ENCODE measurements at places on chromosomes 4 and X.

- peak; percentile 34 for DNase-seq
These were observed 52.4 kb upstream of the TMEM33 start for GRCh38 chr4:41882625-41883347.

DNA sequence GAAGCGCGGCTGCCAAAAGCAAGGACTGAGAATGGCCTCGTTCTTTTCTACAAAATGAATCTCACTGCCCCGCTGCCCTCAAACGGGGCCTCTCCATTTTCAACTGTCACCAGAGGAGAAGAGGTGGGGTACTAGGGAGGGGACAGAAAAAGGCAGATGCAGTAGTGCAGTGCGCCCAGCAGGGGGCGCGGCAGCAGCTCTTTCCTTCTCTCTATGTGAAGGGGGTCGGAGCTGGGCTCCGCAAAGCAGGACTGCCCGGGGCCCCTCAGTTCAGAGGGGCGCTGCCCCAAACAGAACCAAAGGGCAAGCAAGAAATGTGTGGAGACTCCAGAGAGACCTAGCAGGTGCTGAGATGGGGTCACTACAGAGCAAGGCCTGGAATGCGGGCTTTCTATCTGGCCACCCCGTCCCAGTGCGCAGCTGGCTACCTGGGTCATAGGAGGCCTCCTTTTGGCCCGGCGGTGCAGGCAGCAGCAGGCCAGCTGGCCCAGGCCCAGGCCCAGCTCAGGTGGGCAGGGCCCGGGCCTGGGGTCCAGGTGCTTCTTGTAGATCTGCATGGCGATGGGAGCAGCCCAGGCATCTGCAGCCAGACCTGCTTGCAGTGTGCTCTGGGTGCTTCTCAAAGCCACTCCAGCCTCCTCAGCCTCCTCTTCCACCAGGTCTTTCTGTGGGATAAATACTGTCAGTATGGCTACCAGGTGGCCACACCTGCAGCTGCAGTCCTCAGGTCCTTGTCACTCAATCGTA, 5.9 kb downstream of the IRAK1 start:
- DNase-seq: peak; percentile 77

DNA sequence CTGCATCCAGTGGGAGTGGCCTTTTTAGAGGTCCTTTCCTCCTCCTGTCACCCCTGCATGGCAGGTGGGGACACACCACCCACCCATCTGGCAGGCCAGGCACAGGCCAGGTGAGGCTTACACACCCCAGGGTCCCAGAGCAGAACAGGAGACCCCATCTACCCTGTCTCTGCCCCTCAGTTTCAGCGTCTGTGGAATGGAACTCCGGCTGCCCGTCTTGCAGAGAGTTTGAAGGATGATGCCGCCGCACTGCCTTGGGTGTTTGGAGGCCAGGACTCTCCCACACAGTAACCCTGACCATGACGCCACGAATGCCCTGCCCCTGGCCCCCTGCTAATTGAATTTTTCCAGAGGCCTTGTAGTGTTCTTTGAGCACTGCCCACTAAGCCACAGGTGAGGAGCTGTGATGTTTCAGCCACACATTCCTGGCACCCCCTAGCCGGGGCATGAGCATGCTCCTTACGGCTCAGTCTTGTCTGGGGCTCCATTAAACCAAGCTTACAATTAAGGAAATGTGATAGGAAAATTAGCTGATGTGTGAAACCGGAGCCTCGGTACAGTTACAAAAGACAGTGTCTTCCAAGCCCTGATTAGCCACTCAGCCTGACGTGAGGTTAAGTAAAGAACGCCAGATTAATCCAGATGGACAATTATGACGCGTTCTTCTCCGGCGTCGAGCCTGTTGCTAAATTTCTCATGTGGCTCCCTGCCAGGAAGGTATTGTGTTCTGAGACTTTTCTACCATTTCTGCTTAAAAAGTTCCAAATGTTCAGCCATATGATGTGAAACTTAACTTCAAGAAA, 39.3 kb downstream of the HMX1 start:
- no peak for DNase-seq

GRCh38 chr4:157423526-157424020, 203.0 kb downstream of the GRIA2 start:
- DNase-seq: no peak

DNA sequence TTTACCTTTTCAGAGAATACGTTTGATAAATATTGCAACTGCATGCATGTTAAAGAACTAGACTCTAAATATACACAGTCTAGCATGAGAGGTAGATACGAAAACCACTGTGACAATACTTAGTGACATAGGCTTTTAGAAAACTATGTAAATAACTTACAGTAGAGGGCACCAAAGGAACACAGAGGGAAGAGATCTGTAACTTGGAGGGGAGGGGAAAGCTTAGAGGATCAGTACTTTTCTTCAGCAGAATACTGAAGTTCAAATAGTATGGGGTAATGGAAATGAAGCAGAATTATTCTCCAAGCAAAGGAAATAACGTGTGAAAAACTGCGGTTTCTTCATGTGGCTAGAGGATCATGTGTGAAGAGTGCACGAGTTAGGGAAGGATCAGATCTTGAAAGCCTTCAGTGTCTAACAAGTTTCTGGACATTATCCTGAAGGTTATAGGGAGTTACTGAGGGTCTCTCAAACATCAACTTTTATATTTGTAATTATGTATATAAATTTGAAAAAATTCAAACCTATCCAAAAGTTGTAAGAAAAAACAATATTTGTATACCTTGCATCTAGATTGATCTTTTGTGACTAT, 264.3 kb downstream of the NPFFR2 start:
- no peak for DNase-seq

GRCh38 chrX:69046996-69047490, 118.2 kb downstream of the PJA1 start:
- no peak for DNase-seq

GRCh38 chr4:116143198-116143597, 942.2 kb downstream of the TRAM1L1 start:
- DNase-seq: no peak

- DNase-seq: no peak
These were observed 859.3 kb upstream of the LCORL start for GRCh38 chr4:18880871-18881270.

DNA sequence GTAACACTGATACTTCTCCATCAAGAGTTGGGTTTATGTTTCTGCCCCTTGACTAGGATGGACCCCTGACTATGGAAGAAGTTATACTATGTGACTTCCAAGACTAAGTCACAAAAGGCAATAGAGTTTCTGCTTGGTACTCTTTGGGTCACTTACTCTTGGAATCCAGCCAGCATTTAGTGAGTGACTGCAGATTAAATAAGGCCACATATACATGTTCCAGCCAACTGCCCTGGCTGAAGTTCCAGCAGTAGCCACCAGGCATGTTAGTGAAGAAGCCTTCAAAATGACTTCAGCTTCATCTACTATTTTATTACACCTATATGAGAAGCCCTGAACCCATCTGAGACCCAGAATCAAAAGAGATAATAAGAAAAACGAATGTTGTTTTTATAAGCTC, 524.0 kb downstream of the DMD start:
- no peak for DNase-seq

DNA sequence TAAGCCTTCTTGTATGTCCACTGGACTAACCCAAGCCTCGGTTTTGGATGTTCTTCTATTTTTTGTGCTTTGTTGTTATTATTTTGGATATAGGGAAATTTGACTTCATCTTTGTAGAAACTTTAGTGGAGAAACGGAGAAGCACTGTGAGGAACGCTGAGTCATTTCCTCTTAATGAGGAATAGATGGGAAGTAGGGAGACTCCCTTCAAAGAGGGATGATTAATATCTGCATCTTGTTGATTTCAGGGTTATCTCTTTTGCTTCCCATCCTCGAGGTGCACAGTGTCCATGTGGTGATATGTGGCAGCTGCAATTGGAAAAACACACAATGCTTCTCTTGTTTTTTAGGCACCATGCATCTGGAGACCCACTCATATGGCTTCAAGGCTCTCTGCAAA, 1147.9 kb downstream of the NLGN4X start:
- no peak for DNase-seq

DNA sequence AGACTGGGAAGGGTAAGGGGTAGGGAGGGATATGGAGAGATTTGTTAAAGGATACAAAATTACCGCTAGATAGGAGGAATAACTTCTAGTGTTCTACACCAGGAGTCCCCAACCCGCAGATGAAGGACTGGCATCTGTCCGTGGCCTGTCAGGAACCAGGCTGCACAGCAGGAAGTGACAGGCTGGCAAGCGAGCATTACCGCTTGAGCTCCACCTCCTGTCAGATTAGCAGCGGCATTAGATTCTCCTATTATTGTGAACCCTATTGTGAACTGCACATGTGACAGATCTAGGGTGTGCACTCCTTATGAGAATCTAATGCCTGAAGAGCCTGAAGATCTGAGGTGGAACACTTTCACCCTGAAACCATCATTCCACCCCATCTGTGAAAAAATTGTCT, 27.9 kb upstream of the BBS7 start:
- peak; percentile 2 for DNase-seq

- DNase-seq: no peak
These were observed 59.0 kb downstream of the PCGF3 start for GRCh38 chr4:764405-765169.

GRCh38 chrX:5829469-5829868, 399.2 kb downstream of the NLGN4X start:
- no peak for DNase-seq

DNA sequence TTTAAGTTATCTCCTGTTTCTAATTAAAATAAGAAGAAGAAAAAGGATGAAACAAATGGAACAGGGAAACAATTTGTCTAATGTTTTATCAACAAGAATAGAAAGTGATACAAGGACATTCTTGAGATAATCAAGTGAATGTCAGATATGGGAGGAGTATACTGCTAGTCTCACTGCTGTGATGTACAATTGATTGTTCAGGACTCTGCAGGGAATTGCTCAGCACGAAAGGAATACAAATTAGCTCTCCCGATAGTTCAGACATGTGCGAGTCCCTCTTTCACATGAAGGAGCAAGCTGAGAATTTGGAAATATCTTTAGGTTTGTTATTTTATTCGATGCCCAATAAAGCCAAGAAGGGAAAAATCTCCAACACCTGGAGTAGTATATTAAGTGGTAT, 57.3 kb upstream of the FSTL5 start:
- no peak for DNase-seq

GRCh38 chr4:112982680-112983079, 66.8 kb upstream of the ANK2 start:
- no peak for DNase-seq

GRCh38 chr4:3315566-3315965, 22.7 kb downstream of the RGS12 start:
- no peak for DNase-seq

DNA sequence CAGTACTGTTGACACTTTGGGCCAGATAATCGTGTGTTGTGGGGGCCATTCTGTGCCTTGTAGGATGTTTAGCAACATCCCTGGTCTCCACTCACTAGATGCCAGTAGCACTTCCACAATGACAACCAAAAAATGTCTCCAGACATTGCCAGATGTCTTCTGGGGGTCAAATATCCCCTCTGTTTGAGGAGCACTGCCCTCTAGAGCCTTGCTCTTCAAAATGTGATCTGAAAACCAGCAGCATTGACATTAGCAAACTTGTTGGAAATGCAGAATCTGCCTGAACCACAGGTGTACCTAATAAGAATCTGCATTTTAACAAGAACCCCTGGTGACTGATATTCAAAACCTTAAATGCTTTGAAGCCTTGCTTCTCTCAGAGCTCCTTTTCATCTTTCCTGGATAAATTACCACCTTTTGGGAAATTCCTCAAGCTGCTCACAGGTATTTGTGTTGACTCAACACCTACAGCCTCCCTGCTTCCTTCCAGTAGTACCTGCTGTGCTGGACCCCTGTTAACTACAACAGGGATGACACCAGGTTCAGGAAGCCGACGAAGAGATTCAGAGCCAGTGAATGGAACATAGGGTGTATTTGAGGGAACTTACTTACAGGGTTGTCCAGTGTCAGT, 459.0 kb upstream of the NR3C2 start:
- DNase-seq: no peak

- no peak for DNase-seq
These were observed 34.3 kb downstream of the ENPEP start for GRCh38 chr4:110510277-110510676.

DNA sequence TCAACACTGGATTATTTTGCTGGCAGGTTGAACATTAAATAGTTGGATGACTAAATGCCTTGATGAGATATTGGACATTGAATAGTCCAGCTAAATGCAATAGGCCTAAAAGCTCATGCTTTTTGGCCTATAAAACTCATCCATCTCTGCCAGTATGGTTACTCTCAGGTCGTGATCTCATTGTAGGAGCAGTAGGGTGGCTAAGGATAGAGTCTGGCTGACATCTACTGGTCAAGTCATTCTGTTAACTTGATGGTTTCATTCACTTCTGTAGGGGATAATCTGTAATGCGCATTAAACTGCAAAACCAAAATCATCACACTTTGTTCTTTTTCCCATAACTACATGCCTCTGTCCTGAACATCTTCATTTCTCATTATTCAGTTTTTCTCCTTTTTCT, 227.0 kb downstream of the DKK2 start:
- DNase-seq: peak; percentile 15

GRCh38 chr4:138838251-138838650, 177.3 kb upstream of the NOCT start:
- DNase-seq: no peak

- DNase-seq: no peak
These were observed 293.0 kb upstream of the CLNK start for GRCh38 chr4:10977534-10977933.

GRCh38 chr4:70158576-70158975, 4.5 kb downstream of the PRR27 start:
- no peak for DNase-seq

DNA sequence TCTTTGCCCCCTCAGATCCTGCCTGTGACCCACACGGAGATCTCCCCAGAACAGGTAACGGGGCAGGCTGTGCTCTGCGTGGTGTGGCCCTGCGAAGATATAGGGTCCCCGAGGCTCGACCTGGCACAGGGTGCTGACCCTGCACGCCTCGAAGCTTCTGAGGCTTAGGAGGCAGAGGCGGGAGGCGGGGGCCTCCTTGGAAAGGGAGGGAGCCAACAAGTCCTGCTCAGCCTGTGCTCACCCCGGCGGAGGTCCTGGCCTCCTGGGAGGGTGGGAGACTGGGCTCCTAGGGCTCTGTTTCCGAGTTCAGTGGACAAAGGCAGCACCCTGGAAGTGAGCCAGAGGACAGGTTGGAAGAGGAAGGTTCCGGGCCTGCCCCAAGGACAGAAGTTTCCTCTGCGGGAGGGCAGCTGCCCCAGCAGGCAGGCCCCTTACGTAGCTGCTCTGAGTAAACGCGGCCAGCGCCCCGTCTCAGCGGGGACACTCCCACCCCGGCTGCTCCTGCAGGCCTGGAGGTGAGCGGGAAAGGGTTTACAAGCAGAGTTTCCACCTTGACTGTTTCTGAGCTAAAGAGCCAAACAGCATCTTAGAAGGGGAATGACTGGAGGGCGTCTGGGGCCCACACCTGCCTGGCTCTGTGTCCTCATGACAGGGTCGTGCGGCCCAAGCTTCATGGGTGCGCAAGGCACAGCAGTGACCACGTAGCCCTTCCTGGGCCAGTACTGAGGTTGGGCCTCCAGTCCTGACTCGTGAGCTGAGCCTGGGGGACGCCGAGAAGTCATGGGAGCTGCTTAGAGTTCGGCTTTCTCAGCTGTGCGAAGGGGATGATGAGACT, 16.1 kb downstream of the TMEM175 start:
- DNase-seq: no peak

DNA sequence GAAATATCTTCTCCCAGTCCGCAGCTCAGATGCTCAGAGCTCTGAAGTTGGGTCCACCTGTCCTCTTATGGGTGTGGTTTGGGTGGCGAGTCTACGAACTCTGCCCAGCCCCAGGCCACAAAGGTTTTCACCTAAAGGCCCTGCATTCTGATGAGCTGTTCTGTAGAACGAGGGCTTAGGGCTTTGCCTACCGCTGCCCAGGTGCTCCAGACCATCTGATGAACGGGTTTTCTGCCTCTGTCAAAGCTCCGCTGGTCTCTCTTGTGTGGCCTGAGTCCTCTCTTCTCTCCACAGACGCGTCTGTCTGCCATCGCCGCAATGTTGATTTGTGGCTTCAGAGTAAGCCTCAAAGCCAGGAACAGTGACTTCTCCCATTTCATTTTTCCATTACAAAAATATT, 28.4 kb upstream of the CPLX1 start:
- no peak for DNase-seq
